Activated CD4-positive, alpha-beta T cell treated with anti-CD3 and anti-CD28 coated beads, Interleukin-2, amount 50 U/mL, for 4 hours (primary cell): ENCODE measurements at places on chromosomes 3 and 15.

GRCh38 chr15:76512971-76513370 lies 176.4 kb downstream of the ISL2 start:
- no peak for DNase-seq

DNA sequence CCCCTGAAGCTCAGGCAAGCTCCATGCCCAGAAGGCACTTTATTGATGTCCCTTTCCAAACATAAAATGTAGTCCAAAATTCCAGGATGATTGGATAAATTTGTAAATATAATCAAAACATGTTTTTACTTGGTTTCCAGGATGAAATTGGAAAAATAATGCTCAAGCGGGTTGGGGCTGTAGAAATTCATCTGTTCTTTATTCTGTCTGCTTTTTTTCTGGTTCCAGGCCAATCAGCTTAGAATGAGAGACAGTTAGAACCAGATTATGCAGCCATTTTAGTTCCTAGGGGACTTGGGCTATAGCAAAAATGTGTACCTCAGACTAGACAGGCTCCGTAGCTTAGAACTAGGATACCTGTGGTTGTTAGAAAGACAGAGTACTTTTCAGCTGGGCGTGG lies 450.8 kb downstream of the MCTP2 start:
- no peak for DNase-seq

GRCh38 chr15:48965972-48966371 lies 2.3 kb upstream of the SHC4 start:
- DNase-seq: no peak

- peak; percentile 35 for DNase-seq
Measured at GRCh38 chr3:161349529-161350312, 21.6 kb downstream of the SPTSSB start.

DNA sequence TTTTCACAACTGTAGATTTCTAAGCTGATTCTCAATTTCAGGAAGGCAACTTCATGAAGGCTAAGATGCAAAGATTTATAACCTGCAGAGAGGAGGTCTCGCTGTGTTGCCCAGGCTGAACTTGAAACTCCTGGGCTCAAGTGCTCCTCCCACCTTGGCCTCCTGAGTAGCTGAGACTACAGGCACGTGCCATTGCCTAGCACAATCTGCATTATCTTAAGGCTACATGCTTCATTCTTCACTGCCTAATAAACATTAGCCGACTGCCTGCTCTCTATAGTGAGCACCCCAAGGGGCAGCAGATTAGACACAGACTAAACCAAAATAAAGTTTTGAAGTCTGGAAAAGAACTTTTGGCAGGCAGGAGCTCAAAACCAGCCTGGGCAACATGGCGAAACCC lies 17.1 kb downstream of the CPEB1 start:
- no peak for DNase-seq

DNA sequence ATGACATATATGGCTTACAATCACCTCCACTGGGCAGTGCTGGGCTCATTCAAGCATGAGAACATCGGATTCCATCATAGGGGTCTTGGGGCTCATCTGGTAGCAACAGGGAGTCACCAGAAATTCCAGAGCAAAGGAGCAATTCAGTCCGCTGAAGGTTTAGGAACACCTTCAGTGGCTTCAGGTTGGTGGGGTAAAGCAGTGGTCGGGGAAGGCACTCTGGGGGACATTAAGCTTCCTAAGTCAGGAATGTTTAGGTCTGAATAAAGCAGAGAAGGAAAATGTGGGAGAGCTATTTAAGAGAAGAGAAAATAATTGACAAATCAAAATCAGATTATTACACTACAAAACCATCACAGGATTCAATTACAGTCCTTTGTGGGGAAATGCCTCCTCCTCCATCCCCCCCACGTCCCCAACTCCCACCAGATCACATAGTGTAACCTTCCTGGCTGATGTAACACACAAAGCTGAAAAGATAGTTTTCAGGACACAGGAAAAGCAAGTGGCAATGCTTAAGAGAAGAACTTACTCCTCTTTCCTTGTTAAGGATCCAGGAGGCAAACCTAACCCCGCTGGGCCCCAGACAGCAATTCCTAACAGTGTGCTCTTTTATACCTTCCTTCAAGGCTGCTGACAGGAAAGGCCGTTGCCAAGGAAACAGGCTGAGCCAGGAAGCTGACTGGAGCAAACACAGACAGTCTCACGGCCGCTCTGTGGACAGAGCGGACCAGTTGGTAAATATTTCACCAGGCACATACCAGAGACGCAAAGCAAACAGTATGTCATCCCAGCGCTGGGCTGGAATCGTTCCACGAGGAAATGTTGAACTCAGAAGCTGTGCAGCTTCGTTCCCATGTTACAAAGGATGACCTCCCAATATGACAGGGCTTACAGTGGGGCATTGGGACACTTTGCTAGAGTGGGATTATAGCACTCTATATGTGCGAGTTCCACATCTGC lies 57.5 kb upstream of the LMCD1 start:
- DNase-seq: no peak

- DNase-seq: no peak
Measured at GRCh38 chr15:47974724-47975123, 146.1 kb upstream of the SLC24A5 start.

GRCh38 chr15:23566071-23566554 lies 639 bp downstream of the MKRN3 start:
- DNase-seq: peak; percentile 6

- DNase-seq: no peak
Measured at GRCh38 chr3:114690911-114691310, 397.1 kb downstream of the TIGIT start.
